ENCODE measurements at places on chromosomes 1 and 21.

DNA sequence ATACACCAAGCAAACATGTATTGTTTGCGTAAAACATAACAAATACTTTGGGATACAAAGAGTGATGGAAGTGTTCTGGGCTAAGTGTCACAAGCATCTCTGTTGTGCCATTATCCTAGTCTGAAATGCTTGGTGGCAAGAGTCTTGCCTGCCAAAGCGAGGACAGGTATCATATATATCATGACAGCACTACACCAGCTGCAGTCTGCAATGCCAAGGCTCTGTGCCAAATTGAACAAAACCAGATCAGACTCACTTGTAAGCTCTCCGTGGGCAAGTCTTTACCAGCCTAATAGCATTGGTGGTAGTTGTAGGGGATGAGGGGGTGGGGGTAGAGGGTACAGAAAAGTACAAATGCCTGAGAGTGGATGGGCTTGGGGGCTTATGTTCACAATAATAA lies 119.2 kb downstream of the RWDD3 start:
- no peak for DNase-seq

DNA sequence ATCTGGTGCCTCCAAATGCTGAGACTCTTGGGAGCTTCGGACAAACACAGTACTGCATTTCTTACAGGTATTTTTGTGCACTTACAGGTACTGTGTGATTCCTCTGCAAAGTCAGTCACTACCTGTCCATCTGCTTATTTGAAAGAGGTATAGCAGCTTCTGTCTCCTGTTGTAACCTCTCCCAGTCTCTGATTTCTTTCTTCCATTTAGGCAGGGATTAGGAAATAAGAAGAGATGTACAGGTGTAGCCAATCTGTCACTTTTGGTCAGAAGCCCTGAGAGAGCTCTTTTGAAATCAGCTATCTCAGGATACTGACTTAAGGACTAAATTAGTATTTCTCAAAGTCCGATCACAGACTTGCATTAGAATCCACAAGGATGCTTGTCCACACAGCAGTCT lies 54.0 kb downstream of the AKT3 start:
- no peak for DNase-seq

DNA sequence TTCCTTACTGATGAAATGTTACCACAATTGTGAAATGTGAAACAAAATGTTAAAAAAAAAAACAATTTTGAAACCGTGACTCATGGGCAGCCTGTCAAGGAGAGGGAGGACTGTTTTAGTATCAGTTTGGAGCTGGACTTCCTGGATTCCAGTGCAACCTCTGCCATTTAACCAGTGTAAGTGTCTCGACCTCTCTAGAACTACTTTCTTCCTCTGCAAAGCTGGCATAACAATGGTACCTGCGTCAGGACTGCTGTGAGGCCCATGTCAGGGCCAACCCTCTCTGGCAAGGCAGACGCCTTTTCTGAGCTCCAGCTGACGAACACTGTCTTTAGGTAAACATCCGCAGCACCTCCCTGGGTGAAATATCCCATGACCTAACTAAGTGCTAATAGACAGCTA lies 20.9 kb downstream of the URB1 start:
- no peak for DNase-seq

GRCh38 chr1:213057264-213058059 lies 6.4 kb downstream of the RPS6KC1 start:
- DNase-seq = no peak

GRCh38 chr1:214050513-214051401 lies 63.0 kb downstream of the PROX1 start:
- DNase-seq = no peak
